ENCODE measurements at places on chromosomes 1 and 21.

DNA sequence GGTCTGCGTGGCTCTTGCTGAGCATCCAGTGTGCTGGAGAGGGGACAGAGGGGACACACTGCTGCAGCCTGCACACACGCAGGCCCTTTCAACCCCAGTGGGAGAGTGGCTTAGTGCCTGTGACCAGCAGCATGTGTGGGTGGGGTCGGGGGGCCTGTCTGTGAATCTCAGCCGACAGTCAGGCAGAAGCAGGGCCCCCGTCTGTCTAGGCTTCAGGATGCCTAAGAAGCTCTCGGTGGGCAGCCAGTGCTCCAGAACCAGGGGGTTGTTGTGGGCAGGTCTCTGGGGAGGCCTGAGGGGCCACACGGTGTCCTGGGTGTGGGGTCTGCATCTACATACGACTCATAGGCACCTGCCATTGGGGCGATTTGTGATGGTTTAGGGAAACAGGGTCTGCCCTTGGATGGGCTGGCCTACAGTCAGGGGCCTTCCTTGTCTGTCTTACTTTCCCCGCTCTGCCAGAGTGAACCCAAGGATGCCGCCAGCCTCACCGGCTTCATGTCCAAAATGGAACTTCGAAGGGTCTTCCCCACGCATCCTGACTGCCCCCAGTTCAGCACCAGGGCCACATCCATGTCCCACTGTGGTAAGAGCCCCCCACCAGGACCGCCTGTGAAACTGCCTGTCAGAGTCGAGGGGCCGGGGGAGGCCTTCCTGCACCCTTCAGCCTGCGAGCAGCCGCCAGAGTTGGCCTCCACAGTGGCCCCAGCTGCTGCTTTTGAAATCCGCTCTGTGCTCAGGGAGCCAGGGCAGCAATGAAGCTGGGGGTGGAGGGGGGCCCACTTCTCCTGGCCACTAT, 1.6 kb downstream of the CCDC27 start:
- DNase-seq, result no peak

- no peak for DNase-seq
Observed at GRCh38 chr1:205108464-205108863, 13.3 kb downstream of the RBBP5 start.

DNA sequence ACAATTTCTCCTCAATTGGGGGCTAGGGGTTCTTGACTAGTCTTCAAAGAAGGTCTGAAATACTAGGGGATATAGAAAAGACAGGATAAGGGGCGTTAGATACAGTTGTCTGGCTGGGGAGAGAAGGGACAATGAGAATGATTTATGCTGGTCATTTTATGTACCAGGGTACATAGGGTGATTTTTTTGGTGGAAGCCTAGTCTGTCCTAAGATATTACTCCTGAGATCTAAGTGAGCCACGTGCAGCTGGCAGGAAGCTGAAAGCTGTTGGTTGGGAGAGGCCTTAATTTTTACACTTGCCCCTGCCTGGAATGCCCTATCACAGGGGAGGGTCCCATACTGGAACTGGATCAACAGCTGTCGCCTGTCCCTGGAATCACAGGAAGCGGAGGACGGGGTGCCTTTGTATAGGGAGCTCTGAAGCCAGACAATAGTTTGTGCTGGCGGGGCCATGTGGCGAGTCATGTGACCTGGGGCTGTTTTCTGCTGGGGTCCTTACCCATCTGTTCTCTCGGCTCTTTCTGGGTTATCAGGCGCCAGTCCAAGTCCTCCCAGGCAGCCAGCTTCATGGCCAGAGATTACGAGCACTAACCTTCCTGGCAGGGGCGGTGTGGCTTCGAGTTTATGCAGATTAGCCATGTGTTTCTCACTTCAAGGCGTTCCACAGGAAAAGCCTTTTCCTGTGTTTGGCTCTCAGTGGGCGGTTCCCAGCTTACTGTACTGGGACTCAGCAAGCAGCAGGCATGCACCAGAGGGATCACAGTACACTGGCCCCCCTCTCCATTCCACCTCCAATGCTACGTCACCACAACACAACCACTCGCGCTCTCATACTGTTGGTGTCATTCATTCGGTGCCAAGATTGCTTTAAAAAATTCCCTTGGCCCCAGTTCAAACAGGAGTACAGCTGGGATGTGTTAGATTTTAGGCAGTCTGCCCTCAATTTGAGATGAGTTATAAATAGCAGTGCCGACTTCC, 27.5 kb downstream of the ARID1A start:
- no peak for DNase-seq

- DNase-seq, result no peak
Observed at GRCh38 chr1:54548389-54549044, 489 bp downstream of the ACOT11 start.

DNA sequence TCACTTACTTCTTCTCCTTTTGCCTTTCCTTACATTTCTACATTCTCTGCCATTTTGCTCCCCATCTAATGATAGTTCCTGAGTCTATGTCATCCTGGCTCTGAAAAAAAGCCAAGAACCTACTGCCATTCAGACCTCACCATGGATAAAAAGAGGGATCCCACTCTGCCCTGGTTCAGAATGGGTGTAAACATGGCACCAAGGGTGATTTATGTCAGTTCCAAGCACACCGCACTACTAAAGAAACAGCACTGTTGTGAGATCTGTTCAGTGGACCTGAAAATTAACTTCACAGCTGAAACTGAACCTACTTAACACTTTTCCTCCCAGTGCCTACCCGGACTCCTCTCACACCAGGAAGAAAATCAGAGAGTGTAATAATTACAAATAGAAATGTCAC, 72.3 kb upstream of the NTPCR start:
- DNase-seq, result no peak

DNA sequence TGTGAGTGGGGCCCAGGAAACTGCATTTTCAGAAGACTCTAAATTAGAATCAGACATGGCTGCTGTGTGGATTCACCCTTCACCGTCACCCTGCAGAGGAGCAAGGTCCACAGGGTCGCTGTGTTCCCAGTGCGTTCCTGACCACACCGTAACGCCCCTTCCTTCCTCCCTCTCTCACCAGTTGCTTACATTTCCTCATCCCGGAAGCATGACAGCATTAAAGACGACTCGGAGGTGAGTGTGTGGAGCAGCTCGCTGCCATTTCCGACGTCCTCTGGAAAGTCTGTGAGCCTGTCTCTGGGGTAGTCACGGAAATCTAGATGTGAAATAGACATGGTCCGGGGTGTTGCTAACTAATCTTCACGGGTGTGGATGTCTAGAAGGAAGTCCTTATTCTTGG, 45.9 kb downstream of the FAAP20 start:
- DNase-seq, result no peak

DNA sequence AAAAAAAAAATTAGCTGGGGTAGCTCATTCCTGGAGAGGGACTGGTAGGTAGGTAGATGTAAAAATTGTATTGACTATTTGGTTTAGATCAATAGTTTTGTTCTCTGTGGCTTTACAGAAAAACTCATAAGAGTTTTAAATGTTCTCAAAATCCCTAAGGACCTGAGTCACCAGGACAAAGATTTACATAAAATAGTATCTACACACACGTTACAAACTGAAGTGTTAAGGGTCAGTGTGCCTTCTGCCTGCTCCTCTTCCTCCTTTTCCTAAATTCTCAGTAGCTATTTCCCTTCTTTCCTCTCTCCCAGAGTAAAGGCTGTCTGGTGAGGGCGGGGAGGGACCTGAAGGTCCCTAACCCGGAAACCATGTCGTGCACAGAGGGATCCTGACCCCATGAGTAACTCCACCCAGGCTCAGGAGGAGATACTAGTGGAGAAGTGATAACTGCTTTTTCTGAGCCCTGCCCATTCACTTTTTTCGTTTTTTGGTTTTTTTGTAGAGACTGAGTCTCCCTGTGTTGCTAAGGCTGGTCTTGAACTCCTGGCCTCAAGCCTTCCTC, 8.1 kb downstream of the PLEKHM2 start:
- no peak for DNase-seq

- no peak for DNase-seq
Observed at GRCh38 chr1:55062801-55063576, 23.6 kb downstream of the PCSK9 start.

- no peak for DNase-seq
Observed at GRCh38 chr21:38308532-38309119, 51.8 kb downstream of the KCNJ15 start.
